ENCODE measurements at places on chromosomes 3 and 15. TPM values are rescaled to one million over a fixed set of nuclear protein-coding genes. Genes with fewer than 3 reads are reported as not detected.

The VEPH1 gene
- total RNA-seq = not detected

The SLCO2A1 gene
- not detected for total RNA-seq

The GRK7 gene
- not detected for total RNA-seq

DNA sequence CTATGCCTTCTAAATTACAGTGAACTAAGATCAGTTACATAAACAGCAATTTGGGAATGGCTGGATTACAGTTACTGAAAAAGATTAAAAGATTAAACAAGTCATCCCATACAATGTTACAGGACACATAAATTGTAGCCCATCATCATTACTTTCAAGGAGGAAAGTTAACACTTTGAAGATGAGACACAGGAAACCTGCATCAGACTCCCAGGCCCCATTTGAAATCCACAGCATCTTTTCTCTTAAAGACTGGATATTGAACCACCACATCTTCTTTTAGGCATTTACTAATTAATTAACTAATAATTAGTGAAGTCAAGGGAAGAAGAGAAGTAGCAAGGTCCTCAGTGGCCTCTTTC lies 170.2 kb downstream of the PLCL2 start:
- H3K27me3 ChIP-seq = no peaks in the 10 kb centered on the region
- H3K27ac ChIP-seq = no peak overlapping the region
- H3K4me1 ChIP-seq = peaks cover 12% of the 10 kb centered on the region
- H3K36me3 ChIP-seq = peaks cover 45% of the 10 kb centered on the region
- H3K4me3 ChIP-seq = no peak overlapping the region

- no peaks in the 10 kb centered on the region for H3K4me1 ChIP-seq
- H3K4me3 ChIP-seq = no peak overlapping the region
- H3K27ac ChIP-seq = no peak overlapping the region
- H3K27me3 ChIP-seq = no peaks in the 10 kb centered on the region
These were observed 140.8 kb downstream of the UNC13C start for GRCh38 chr15:54119051-54119450.

DNA sequence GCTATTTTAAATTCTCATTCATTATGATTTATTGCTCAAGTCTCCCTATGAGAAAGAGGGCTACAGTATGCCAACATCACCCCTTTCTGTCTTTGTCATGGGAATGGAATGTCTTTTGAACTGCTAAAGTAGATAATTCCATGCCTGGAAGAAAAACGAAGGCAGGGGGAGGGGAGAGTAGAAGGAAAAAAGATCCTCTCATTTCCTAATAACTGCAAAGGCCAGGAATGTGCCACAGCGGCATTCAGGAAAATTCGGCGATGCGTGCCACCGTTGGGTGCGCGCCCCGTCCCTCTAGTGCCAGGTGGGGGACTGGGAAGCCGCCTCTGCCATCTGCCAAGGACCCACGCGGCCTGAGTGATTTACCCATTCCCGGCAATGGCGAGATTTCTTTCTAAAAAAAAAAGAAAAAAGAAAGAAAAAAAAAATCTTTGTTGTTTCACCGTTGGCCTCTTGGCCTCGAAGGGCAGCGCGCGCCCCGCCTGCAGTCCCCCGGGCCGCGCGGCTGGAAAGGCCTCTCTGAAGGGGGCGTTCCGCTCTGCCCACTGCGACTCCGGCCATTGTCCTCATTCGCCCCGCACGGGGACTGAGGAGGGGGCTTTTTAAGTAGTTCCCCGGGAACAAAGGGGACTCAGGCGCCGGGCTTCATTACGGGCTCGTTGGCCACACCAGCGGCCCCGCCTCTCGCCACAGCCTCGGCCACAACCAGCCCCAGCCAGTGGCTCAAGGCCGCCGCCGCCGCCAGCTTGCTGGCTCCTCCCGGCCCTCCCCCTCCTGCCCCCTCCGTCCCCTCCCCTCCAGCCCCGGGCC lies 54.5 kb downstream of the CPN2 start:
- peaks cover 3% of the 10 kb centered on the region for H3K4me1 ChIP-seq
- no peaks in the 10 kb centered on the region for H3K27me3 ChIP-seq
- DNase-seq = no peak
- no peak overlapping the region for H3K4me3 ChIP-seq
- no peaks in the 10 kb centered on the region for H3K36me3 ChIP-seq

- no peak for DNase-seq
- H3K36me3 ChIP-seq = no peaks in the 10 kb centered on the region
- no peaks in the 10 kb centered on the region for H3K27me3 ChIP-seq
- no peak overlapping the region for H3K4me3 ChIP-seq
- no peak overlapping the region for H3K27ac ChIP-seq
These were observed 329.9 kb upstream of the TBL1XR1 start for GRCh38 chr3:177527182-177527581.

- no peak overlapping the region for H3K4me3 ChIP-seq
- DNase-seq = no peak
- H3K4me1 ChIP-seq = no peaks in the 10 kb centered on the region
- peaks cover 2% of the 10 kb centered on the region for H3K27me3 ChIP-seq
These were observed 11.3 kb downstream of the SLCO2A1 start for GRCh38 chr3:134018406-134018805.

DNA sequence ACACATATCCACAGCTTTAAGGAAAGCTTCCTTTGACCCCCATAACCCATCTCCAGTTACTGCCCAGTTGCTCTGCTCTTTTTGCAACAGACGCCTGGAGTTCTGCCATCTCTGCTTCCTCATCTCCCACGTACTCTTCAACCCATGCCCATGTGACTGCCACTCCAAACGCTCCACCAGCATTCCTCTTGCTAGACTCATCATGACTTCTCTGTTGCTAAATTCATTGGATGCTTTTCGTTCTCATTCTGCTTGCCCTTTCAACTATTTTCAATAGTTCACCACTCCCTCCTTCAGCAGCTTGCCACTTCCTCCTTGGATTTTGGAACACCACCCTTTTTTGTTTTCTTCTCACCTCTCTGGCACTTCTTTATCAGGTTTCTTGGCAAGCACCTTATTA lies 2.7 kb upstream of the KNSTRN start:
- DNase-seq = no peak
- H3K4me1 ChIP-seq = peaks cover 16% of the 10 kb centered on the region
- no peaks in the 10 kb centered on the region for H3K27me3 ChIP-seq
- peaks cover 10% of the 10 kb centered on the region for H3K36me3 ChIP-seq

- H3K4me3 ChIP-seq = no peak overlapping the region
- H3K27ac ChIP-seq = no peak overlapping the region
- H3K27me3 ChIP-seq = no peaks in the 10 kb centered on the region
- H3K36me3 ChIP-seq = peaks cover 11% of the 10 kb centered on the region
- no peak for DNase-seq
- peaks cover 22% of the 10 kb centered on the region for H3K4me1 ChIP-seq
These were observed 156.1 kb downstream of the STAG1 start for GRCh38 chr3:136595913-136596697.

GRCh38 chr15:51121118-51121517 lies 26.4 kb upstream of the TNFAIP8L3 start:
- no peaks in the 10 kb centered on the region for H3K36me3 ChIP-seq
- no peaks in the 10 kb centered on the region for H3K4me1 ChIP-seq
- no peak overlapping the region for H3K27ac ChIP-seq
- DNase-seq = peak; percentile 26
- H3K27me3 ChIP-seq = peaks cover 7% of the 10 kb centered on the region

DNA sequence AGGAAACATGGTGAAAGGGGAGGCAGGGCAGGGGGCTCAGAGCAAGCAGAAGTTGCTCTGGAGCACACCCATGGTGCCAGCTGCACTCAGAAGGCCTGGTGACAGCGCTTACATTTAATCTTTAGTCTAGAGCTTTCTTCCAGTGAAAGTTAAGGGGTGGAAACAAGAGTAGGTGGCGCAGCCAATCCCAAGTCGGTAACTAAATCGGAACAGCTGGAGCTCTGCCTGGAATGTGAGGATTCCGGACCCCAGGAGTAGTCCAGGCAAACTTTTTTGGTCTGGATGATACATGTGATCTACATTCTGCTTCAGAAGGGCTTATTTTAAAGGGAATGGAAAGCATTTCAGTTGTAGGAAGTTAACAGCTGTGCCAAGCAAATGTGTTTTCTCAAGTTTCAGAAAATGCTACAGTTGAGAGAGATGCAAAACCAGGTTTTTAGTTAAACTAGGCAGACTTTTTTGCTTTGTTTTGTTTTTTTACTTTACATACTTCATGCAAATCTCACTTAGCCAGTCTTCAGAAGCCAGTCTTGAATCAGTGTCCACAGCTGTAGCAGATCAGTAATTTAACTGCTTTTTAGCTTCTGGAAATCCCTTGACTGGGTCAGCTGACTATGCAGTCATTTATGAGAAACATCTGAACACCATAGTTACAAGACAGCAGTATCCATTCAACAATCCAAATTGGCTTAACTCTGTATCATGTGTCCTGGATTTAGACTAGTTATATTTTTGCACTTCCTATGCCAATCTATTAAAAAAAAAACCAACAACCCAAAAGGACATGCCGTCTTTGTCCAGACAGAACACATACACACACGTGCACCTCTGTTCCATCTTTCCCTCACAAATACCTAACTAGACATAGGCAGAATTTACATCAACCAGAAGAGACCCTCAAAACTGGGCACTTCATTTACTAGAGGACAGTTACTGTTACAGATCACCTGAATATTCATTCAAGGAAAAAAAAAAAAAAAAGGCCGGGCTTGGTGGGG lies 33.2 kb downstream of the ZNF106 start:
- H3K36me3 ChIP-seq = no peaks in the 10 kb centered on the region
- peaks cover 14% of the 10 kb centered on the region for H3K4me1 ChIP-seq
- DNase-seq = no peak
- no peak overlapping the region for H3K4me3 ChIP-seq
- no peak overlapping the region for H3K27ac ChIP-seq

Measured in activated naive CD4-positive, alpha-beta T cell treated with anti-CD3 and anti-CD28 coated beads for 36 hours (primary cell).